Endodermal cell (in vitro differentiated cells): ENCODE measurements at places on chromosomes 1 and 21. TPM values are rescaled to one million over a fixed set of nuclear protein-coding genes. Genes with fewer than 3 reads are reported as not detected.

The HSPA6 gene
- not detected in 3 replicates for total RNA-seq

The PIGP gene
- 27.4 to 29.4 TPM (median 28.8 TPM) in 3 replicates for total RNA-seq

The CFHR3 gene
- total RNA-seq, result not detected in 3 replicates

- no peak overlapping the region for H3K4me3 ChIP-seq
- no peaks in the 10 kb centered on the region for H3K4me1 ChIP-seq
- no peak overlapping the region for H3K27ac ChIP-seq
- no peaks in the 10 kb centered on the region for H3K27me3 ChIP-seq
- H3K36me3 ChIP-seq, result no peaks in the 10 kb centered on the region
These were observed 24.3 kb upstream of the NID1 start for GRCh38 chr1:236089046-236089773.

DNA sequence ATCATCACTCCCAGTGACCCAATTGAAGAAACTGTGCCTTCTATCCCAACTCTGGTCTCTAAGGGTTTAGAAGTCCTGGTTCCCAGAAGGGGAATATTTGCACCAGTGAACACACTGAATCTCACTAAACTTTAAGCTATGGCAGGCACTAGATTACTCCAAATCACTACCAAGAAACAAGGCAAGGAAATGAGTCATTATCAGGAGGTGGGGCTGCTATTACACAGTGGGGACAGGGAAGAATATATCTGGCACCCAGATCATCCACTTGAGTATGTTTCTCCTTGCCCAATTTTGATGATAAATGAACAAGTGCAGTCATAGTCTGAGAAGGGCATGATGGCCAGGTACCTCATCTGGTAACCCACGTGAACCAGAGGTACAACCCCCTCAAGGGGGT is 7.0 kb downstream of the MRPL9 start:
- H3K36me3 ChIP-seq, result peaks cover 30% of the 10 kb centered on the region
- H3K4me1 ChIP-seq, result no peaks in the 10 kb centered on the region
- H3K27me3 ChIP-seq, result no peaks in the 10 kb centered on the region
- H3K27ac ChIP-seq, result no peak overlapping the region

The IFNLR1 gene
- 13.0 to 18.0 TPM (median 14.7 TPM) in 3 replicates for total RNA-seq

GRCh38 chr1:192705510-192705909 is 69.6 kb downstream of the RGS13 start:
- H3K36me3 ChIP-seq, result no peaks in the 10 kb centered on the region
- no peak overlapping the region for H3K27ac ChIP-seq
- no peaks in the 10 kb centered on the region for H3K27me3 ChIP-seq
- no peak overlapping the region for H3K4me3 ChIP-seq
- no peak for DNase-seq
- no peaks in the 10 kb centered on the region for H3K4me1 ChIP-seq

DNA sequence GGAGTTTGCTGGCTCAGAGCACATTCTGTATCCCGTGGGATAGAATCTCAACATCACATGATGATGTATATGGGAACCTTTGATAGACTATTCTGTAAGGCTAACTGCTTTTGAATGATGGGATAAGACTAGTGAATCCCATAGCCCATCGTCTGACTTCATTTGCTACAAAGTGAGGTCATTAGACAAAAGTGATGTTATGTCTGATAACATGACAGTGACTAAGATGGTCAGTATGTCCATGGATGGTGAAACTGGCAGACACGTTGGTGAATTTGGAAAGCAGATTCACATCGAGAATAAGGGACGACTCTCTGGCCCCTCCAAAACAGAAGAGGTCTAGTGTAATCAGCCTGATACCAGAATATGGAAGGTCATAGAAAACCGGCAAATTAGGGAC is 108.4 kb downstream of the HHAT start:
- H3K4me1 ChIP-seq, result no peaks in the 10 kb centered on the region
- no peak overlapping the region for H3K27ac ChIP-seq
- H3K36me3 ChIP-seq, result no peaks in the 10 kb centered on the region

- H3K4me3 ChIP-seq, result no peak overlapping the region
- no peaks in the 10 kb centered on the region for H3K27me3 ChIP-seq
- no peaks in the 10 kb centered on the region for H3K4me1 ChIP-seq
- H3K36me3 ChIP-seq, result no peaks in the 10 kb centered on the region
- H3K27ac ChIP-seq, result no peak overlapping the region
These were observed 87.8 kb downstream of the HLX start for GRCh38 chr1:220966881-220967611.

The EVA1C gene
- 0.68 TPM in 1 of 2 replicates, not detected in the other for total RNA-seq

DNA sequence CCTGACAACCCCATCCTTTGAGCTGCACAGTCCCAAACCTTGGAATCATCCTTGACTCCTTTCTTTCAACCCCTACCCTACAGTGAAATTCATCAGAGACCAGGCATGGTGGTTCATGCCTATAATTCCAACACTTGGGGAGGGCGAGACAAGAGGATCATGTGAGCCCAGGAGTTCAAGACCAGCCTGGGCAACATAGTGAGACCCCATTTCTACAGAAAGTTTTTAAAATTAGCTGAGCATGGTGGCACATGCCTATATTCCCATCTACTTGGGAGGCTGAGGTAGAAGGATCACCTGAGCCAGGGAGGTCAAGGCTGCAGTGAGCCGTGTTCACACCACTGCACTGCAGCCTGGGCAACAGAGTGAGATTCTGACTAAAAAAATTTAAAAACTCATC is 34.5 kb downstream of the RERE start:
- H3K27ac ChIP-seq, result no peak overlapping the region
- no peaks in the 10 kb centered on the region for H3K4me1 ChIP-seq
- no peak for DNase-seq
- H3K4me3 ChIP-seq, result no peak overlapping the region
- peaks cover 4% of the 10 kb centered on the region for H3K36me3 ChIP-seq

DNA sequence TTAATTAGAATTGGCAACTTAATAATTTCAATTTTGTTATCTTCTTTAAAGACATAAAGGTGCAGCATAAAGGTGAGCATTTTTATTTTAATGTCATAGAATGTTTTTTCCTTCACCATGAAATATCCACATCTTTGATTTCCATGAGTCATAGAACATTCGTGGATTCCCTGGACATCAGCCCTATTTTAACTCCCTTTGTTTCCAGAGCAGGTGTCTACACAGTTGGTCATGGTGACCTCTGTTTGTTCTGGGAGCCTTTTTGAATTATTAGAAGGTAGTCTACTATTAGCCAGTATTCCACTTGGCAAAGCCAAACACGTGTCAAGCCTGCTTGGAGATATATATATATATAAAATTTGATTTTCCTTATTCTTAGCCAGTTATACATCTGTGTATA is 572.9 kb downstream of the LTN1 start:
- H3K4me1 ChIP-seq, result no peaks in the 10 kb centered on the region
- no peak overlapping the region for H3K4me3 ChIP-seq
- peaks cover 6% of the 10 kb centered on the region for H3K27me3 ChIP-seq
- H3K27ac ChIP-seq, result no peak overlapping the region
- no peaks in the 10 kb centered on the region for H3K36me3 ChIP-seq
- DNase-seq, result no peak
